HFFc6 (cell line): ENCODE measurements at places on chromosomes 2 and 18. TPM values are rescaled to one million over a fixed set of nuclear protein-coding genes. Genes with fewer than 3 reads are reported as not detected.

GRCh38 chr18:21453511-21453901 is 147.0 kb downstream of the ESCO1 start:
- H3K4me1 ChIP-seq: peaks cover 54% of the 10 kb centered on the region
- H3K36me3 ChIP-seq: no peaks in the 10 kb centered on the region; the same call in 1 of the 2 replicates
- peaks cover 4% of the 10 kb centered on the region; the same call in 1 of the 2 replicates for H3K27me3 ChIP-seq

DNA sequence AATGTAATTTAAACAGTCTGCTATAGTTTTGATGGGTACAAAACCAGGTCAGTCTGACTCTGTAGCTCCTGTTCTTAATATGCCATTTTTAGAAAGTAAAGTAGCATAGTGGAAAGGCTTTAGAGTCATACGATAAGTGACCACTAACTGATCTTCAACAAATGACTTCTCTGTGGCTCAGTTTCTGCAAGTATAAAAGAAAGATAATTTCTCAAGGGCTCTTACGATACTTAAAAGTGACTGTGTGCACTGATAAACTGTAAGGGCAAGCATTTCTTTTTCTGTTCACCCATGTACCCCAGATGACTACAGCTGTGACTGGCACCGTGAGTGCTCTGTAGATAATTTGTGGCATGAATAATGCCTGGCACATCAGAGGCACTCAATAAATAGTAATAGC is 178.7 kb downstream of the LCLAT1 start:
- no peak for DNase-seq
- peaks cover 16% of the 10 kb centered on the region for H3K4me1 ChIP-seq
- no peak overlapping the region for H3K4me3 ChIP-seq
- no peak overlapping the region for H3K27ac ChIP-seq

- H3K36me3 ChIP-seq: no peaks in the 10 kb centered on the region
- H3K4me1 ChIP-seq: no peaks in the 10 kb centered on the region
- H3K27me3 ChIP-seq: peaks cover 4% of the 10 kb centered on the region; the same call in 1 of the 2 replicates
- no peak for DNase-seq
These were observed 313.8 kb downstream of the PIK3C3 start for GRCh38 chr18:42268798-42269197.

- DNase-seq: no peak
- H3K36me3 ChIP-seq: no peaks in the 10 kb centered on the region; the same call in 1 of the 2 replicates
- peaks cover 15% of the 10 kb centered on the region; the same call in 1 of the 2 replicates for H3K4me1 ChIP-seq
- H3K27me3 ChIP-seq: no peaks in the 10 kb centered on the region
- H3K4me3 ChIP-seq: no peak overlapping the region
These were observed 141.7 kb downstream of the DIS3L2 start for GRCh38 chr2:232103140-232103737.

DNA sequence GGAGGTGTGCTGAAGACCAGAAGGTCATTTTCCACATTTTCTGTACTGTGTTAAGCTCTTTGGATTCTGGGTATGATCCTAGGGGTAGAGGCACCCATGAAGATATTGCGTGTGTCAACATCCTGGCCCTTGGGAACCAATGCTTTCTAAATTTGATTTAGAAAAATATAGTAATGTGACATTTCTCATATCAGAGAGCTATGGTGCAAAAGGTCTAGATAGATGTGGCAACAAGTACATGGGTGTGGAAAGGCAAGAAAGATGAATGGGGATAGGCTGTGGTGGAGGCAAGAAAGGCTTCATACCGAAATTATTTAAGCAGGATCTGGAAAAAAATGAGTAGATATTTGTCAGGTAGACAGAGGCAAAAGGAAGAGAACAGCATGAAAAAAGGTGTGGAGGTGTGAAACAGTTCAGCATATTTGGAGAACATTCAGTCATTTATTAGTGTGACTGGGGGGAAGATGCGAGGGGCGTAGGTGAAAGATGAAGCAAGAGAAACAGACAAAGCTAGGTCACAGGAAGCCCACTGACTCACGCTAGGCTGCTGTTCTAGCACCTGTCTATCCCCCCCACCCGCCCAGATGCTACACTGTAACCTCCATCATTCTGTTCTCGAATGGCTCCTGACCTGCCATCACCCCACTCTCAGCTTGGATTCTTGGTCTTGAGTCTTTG is 11.7 kb downstream of the DOK1 start:
- no peaks in the 10 kb centered on the region for H3K27me3 ChIP-seq
- H3K4me3 ChIP-seq: peak overlapping the region; percentile 60
- DNase-seq: no peak
- H3K27ac ChIP-seq: peak overlapping the region; percentile 64
- no peaks in the 10 kb centered on the region for H3K36me3 ChIP-seq

DNA sequence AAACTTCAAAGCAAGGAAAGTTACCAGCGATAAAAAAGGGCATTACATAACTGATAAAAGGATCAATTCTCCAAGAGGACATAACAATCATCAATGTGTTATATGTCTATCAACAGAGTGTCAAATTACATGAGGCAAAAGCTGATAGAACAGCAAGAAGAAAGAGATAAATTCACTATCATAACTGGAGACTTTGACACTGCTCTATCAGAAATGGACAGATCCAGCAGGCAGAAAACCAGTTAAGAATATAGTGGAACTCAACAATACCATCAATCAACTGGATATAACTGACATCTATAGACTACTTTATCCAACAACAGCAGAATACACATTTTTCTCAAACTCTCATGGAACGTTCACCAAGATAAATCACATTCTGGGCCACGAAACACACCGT is 65.0 kb downstream of the ROCK2 start:
- H3K4me3 ChIP-seq: no peak overlapping the region
- DNase-seq: no peak
- no peaks in the 10 kb centered on the region; the same call in 1 of the 2 replicates for H3K27me3 ChIP-seq
- no peak overlapping the region for H3K27ac ChIP-seq
- peaks cover 45% of the 10 kb centered on the region for H3K36me3 ChIP-seq
- peaks cover 3% of the 10 kb centered on the region for H3K4me1 ChIP-seq

GRCh38 chr2:11615209-11615608 is 54.8 kb downstream of the NTSR2 start:
- peaks cover 6% of the 10 kb centered on the region for H3K4me1 ChIP-seq
- no peak overlapping the region for H3K27ac ChIP-seq
- H3K4me3 ChIP-seq: no peak overlapping the region
- DNase-seq: no peak

- no peak overlapping the region for H3K4me3 ChIP-seq
- no peaks in the 10 kb centered on the region for H3K4me1 ChIP-seq
- H3K36me3 ChIP-seq: no peaks in the 10 kb centered on the region
- no peaks in the 10 kb centered on the region for H3K27me3 ChIP-seq
- H3K27ac ChIP-seq: no peak overlapping the region
These were observed 228.4 kb upstream of the SLC39A10 start for GRCh38 chr2:195428673-195429072.

DNA sequence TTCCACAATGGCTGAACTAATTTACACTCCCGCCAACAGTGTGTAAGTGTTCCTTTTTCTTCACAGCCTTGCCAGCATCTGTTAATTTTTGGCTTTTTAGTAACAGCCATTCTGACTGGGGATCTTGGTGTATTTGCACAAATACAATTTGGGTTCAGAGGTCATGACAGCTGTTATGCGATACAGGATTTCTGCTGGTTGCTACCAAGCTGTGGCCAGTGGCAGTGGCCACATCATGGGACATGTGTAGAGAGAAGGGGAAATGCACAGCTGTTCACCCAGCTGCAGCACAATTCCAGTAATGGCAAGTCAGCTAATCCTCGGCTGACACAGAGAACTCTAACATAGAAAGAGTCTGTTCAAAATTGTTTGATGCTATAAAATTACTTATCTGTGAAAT is 21.0 kb upstream of the SELENOI start:
- H3K36me3 ChIP-seq: no peaks in the 10 kb centered on the region
- peaks cover 19% of the 10 kb centered on the region for H3K4me1 ChIP-seq
- peaks cover 12% of the 10 kb centered on the region for H3K27me3 ChIP-seq
- DNase-seq: no peak

DNA sequence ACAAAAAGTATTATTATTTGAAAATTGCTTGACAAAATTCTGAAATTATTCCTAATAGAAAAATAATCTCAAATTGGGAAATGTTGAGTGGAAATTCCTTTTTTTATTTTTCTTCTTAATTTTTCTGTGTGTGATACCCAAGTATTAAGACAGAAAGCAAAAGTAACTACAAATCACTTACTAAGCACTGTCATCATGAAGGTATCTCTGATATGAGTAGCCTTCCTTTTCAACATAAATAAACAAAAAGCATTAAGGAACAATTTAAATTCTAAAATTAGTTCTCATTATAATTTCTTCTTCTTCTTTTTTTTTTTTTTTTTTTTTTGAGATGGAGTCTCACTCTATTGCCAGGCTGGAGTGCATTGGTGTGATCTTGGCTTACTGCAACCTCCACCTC is 174.2 kb upstream of the RBMS1 start:
- H3K36me3 ChIP-seq: no peaks in the 10 kb centered on the region
- H3K4me1 ChIP-seq: peaks cover 49% of the 10 kb centered on the region
- peak overlapping the region; percentile 97; the same call in 1 of the 2 replicates for H3K27ac ChIP-seq
- peak overlapping the region; percentile 82 for H3K4me3 ChIP-seq
- DNase-seq: no peak
- H3K27me3 ChIP-seq: no peaks in the 10 kb centered on the region; the same call in 1 of the 2 replicates

DNA sequence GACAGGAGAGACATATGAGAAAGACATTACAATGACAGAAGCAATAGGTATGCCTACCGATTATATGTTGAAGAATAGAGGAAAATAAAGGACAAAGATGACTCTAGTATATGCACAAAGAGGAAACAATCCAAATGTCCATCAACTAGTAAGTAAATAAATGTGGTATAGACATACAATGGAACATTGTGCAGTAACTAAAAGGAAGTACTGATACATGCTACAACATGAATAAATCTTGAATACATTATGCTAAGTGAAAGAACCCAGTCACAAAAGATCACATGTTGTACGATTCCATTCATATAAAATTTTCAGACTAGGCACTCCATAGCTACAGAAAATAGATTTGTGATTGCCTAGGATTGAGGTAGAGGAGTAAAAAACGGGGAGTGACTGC is 28.5 kb upstream of the PGAP1 start:
- no peak for DNase-seq
- peaks cover 6% of the 10 kb centered on the region for H3K27me3 ChIP-seq
- H3K36me3 ChIP-seq: no peaks in the 10 kb centered on the region
- no peak overlapping the region for H3K4me3 ChIP-seq
- H3K4me1 ChIP-seq: peaks cover 10% of the 10 kb centered on the region

GRCh38 chr2:167380555-167380954 is 492.3 kb downstream of the XIRP2 start:
- H3K4me1 ChIP-seq: no peaks in the 10 kb centered on the region
- no peak for DNase-seq
- H3K36me3 ChIP-seq: peaks cover 6% of the 10 kb centered on the region; the same call in 1 of the 2 replicates
- H3K4me3 ChIP-seq: no peak overlapping the region
- H3K27ac ChIP-seq: no peak overlapping the region
- H3K27me3 ChIP-seq: no peaks in the 10 kb centered on the region

DNA sequence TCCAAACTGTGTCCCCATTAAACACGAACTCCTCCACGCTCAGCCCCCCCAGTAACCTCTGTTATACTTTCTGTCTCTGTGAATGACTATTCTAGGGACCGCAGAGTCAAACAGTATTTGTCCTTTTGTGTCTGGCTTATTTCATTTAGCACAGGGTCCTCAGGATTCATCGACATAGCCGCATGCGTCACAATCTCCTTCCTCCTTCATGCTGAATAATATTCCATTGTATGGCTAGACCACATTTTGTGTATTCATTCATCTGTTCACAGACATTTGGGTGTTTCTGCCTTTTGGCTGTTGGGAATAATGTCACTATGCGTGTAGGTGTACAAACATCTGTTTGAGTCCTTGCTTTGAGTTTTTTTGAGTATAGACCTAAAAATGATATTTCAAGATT is 80.9 kb downstream of the SH3RF3 start:
- peaks cover 16% of the 10 kb centered on the region for H3K27me3 ChIP-seq
- peaks cover 5% of the 10 kb centered on the region for H3K36me3 ChIP-seq
- H3K4me1 ChIP-seq: peaks cover 50% of the 10 kb centered on the region
- DNase-seq: no peak

GRCh38 chr2:216674376-216674775 is 21.0 kb downstream of the IGFBP5 start:
- no peak overlapping the region for H3K4me3 ChIP-seq
- H3K4me1 ChIP-seq: peaks cover 5% of the 10 kb centered on the region; the same call in 1 of the 2 replicates
- no peaks in the 10 kb centered on the region for H3K36me3 ChIP-seq
- no peak overlapping the region for H3K27ac ChIP-seq
- H3K27me3 ChIP-seq: peaks cover 38% of the 10 kb centered on the region
- no peak for DNase-seq

- peak overlapping the region; percentile 83 for H3K4me3 ChIP-seq
- H3K36me3 ChIP-seq: peaks cover 5% of the 10 kb centered on the region
- H3K27me3 ChIP-seq: no peaks in the 10 kb centered on the region
- peaks cover 56% of the 10 kb centered on the region for H3K4me1 ChIP-seq
- peak; percentile 13 for DNase-seq
These were observed 83.0 kb upstream of the MBOAT2 start for GRCh38 chr2:9086465-9086864.

- DNase-seq: no peak
- H3K27ac ChIP-seq: no peak overlapping the region
- no peak overlapping the region for H3K4me3 ChIP-seq
- no peaks in the 10 kb centered on the region for H3K36me3 ChIP-seq
These were observed 10.3 kb downstream of the HS1BP3 start for GRCh38 chr2:20640411-20641122.

DNA sequence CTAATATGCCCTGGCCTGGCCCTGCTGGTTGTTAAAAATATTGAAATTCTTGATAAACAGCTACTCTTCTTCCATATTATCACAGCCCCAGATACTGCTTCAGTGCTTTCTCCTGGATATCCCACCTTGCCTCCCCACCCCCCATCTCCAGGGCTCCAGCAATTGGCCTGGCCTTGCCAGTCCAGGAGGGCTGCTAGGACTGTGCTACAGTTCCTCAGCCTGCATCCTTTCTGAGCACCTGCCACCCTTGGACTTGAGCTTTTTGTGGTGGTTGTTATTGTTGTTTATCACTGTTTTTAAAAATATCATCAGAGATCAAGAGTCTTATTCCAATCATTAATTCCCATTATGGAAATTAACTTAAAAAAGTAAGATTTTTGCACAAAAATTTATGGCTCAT is 13.5 kb downstream of the HNMT start:
- DNase-seq: no peak
- H3K4me1 ChIP-seq: no peaks in the 10 kb centered on the region
- peaks cover 2% of the 10 kb centered on the region; the same call in 1 of the 2 replicates for H3K27me3 ChIP-seq

- H3K4me3 ChIP-seq: no peak overlapping the region
- H3K27ac ChIP-seq: no peak overlapping the region
- H3K4me1 ChIP-seq: peaks cover 13% of the 10 kb centered on the region; the same call in 1 of the 2 replicates
- H3K27me3 ChIP-seq: no peaks in the 10 kb centered on the region
- no peak for DNase-seq
These were observed 15.1 kb downstream of the ADNP2 start for GRCh38 chr18:80124131-80124530.

DNA sequence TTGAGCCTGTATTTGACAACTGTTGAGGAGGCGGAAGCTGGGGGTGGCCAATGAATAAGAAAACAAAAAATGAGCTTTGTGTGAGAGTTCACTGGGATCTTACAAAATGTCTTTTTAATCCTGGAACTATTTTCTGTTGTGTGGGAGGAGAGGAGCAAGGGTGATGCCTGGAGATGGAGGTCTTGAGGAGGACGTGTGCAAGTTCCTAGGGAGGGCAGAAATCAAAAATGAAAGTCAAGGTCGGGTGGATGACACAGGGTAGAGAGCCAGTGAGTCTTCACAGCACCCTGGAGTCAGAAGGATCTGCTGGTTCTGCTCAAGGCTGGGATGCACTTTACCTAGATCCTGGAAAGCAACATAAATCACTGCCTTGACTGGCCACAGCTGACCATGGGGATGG is 180.3 kb upstream of the PKDCC start:
- H3K4me1 ChIP-seq: peaks cover 16% of the 10 kb centered on the region
- DNase-seq: no peak
- H3K4me3 ChIP-seq: peak overlapping the region; percentile 76
- H3K36me3 ChIP-seq: no peaks in the 10 kb centered on the region

GCA gene
- 0.29 to 0.47 TPM (median 0.29 TPM) in 3 replicates for total RNA-seq

FASTKD2 gene
- 25.5 to 29.7 TPM (median 26.8 TPM) in 3 replicates for total RNA-seq

EEF1B2 gene
- total RNA-seq: 601 and 664 TPM in 2 replicates

MLPH gene
- 30.7 to 43.8 TPM (median 33.7 TPM) in 3 replicates for total RNA-seq

TDRD15 gene
- total RNA-seq: not detected in 2 replicates

UGT1A3 gene
- total RNA-seq: not detected in 3 replicates

PER2 gene
- 4.6 to 4.8 TPM (median 4.8 TPM) in 3 replicates for total RNA-seq
